HS-27A (cell line): ENCODE measurements at places on chromosomes 12 and 14.

- DNase-seq = no peak
Measured at GRCh38 chr12:47935184-47935583, 28.2 kb upstream of the TMEM106C start.

GRCh38 chr14:70665448-70666360 is 24.0 kb downstream of the TTC9 start:
- DNase-seq = peak; percentile 84

GRCh38 chr12:64270411-64270810 is 48.3 kb upstream of the KICS2 start:
- no peak for DNase-seq

GRCh38 chr12:33830070-33830469 is 192.2 kb upstream of the ALG10 start:
- DNase-seq = no peak

- no peak for DNase-seq
Measured at GRCh38 chr12:45214749-45215418, 1.0 kb upstream of the ANO6 start.

- peak; percentile 62 for DNase-seq
Measured at GRCh38 chr14:94373708-94374107, 14.7 kb downstream of the SERPINA1 start.

GRCh38 chr12:91264178-91264577 is 81.6 kb upstream of the DCN start:
- DNase-seq = no peak

DNA sequence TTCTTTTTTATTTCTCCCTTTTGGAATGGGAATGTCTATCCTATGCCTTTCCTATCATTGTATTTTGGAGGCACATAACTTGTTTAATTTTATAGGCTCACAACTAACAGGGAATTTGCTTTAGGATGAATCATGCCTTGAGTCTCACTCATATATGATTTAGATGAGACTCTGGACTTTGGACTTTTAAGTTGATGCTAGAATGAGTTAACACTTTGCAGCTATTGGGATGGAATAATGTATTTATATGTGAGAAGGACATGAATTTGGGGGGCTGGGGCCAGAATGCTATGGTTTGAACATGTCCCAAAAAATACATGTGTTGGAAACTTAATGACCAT is 365.3 kb downstream of the ZFP36L1 start:
- DNase-seq = no peak

- DNase-seq = no peak
Measured at GRCh38 chr14:71905860-71906259, 26.4 kb upstream of the RGS6 start.

GRCh38 chr12:62860501-62861411 is 74.2 kb downstream of the PPM1H start:
- no peak for DNase-seq

DNA sequence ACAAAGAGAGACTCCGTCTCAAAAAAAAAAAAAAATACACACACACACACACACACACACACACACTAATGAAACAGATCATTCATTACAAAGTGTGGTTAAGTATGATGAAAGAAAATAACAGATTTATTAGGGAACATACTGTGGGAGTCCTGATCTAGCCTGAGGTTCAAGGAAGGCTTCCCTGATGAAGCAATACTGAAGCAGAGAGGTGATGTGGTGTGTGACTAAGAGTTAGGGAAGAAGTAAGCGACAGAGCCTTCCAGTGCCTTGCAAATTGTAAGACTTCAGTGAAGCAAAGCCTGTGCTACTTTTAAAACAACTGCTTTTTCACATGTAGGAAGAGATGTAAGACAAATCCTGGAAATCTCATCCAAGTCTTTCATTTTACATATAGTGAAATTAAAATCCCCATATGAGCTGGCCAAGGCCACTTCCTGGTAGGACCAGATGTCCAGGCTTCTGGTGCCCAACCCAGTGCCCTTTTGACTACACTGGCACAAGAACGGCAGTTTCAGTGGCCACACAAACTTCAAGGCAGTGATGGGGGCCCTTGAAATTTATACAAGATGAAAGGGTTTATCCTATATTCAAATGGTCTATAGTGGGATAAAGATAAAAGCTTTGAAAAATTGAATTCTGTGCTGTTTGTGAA is 86.2 kb downstream of the STON2 start:
- no peak for DNase-seq

- DNase-seq = no peak
Measured at GRCh38 chr12:94977766-94978468, 25.6 kb downstream of the NDUFA12 start.

- peak; percentile 8 for DNase-seq
Measured at GRCh38 chr14:56422703-56423213, 156.8 kb upstream of the TMEM260 start.
